Karpas-422 (cell line): ENCODE measurements at places on chromosomes 5 and 9. TPM values are rescaled to one million over a fixed set of nuclear protein-coding genes. Genes with fewer than 3 reads are reported as not detected.
A peak's percentile ranks its signal among the peaks of the same experiment; 100 is the strongest.

GRCh38 chr9:99929652-99930051 is 23.2 kb downstream of the STX17 start:
- no peak for DNase-seq
- no peaks in the 10 kb centered on the region for H3K27me3 ChIP-seq
- H3K4me1 ChIP-seq: no peaks in the 10 kb centered on the region
- H3K27ac ChIP-seq: no peak overlapping the region
- H3K36me3 ChIP-seq: peaks cover 14% of the 10 kb centered on the region

GRCh38 chr5:122507045-122507444 is 195.0 kb downstream of the SNCAIP start:
- no peak overlapping the region for H3K4me3 ChIP-seq
- no peaks in the 10 kb centered on the region for H3K4me1 ChIP-seq
- H3K27ac ChIP-seq: no peak overlapping the region
- no peaks in the 10 kb centered on the region for H3K36me3 ChIP-seq
- H3K27me3 ChIP-seq: no peaks in the 10 kb centered on the region
- no peak for DNase-seq

GRCh38 chr5:3594510-3595005 is 1.1 kb upstream of the IRX1 start:
- no peaks in the 10 kb centered on the region for H3K27me3 ChIP-seq
- no peak overlapping the region for H3K27ac ChIP-seq
- no peaks in the 10 kb centered on the region for H3K4me1 ChIP-seq
- H3K36me3 ChIP-seq: no peaks in the 10 kb centered on the region
- no peak overlapping the region for H3K4me3 ChIP-seq
- DNase-seq: no peak

GRCh38 chr5:8694545-8694944 is 825.6 kb downstream of the MTRR start:
- no peak overlapping the region for H3K27ac ChIP-seq
- H3K4me1 ChIP-seq: no peaks in the 10 kb centered on the region
- H3K4me3 ChIP-seq: no peak overlapping the region

The EIF4E1B gene
- total RNA-seq: not detected in 2 replicates

The SLC36A2 gene
- total RNA-seq: not detected in 2 replicates

GRCh38 chr9:27763831-27764230 is 190.6 kb upstream of the C9orf72 start:
- no peak for DNase-seq
- no peak overlapping the region for H3K4me3 ChIP-seq
- H3K27me3 ChIP-seq: no peaks in the 10 kb centered on the region

The HAPLN1 gene
- not detected in 2 replicates for total RNA-seq

The SLC45A2 gene
- not detected in 2 replicates for total RNA-seq

GRCh38 chr5:77333036-77333435 is 122.6 kb downstream of the PDE8B start:
- no peak for DNase-seq
- H3K36me3 ChIP-seq: no peaks in the 10 kb centered on the region
- H3K27me3 ChIP-seq: no peaks in the 10 kb centered on the region; the same call in 1 of the 2 replicates
- H3K4me3 ChIP-seq: no peak overlapping the region
- H3K4me1 ChIP-seq: no peaks in the 10 kb centered on the region
- H3K27ac ChIP-seq: no peak overlapping the region

The C9orf57 gene
- not detected in 2 replicates for total RNA-seq

The TCERG1 gene
- 72.9 and 144 TPM in 2 replicates for total RNA-seq

The IRGM gene
- total RNA-seq: 0.87 TPM in 1 of 2 replicates, not detected in the other

DNA sequence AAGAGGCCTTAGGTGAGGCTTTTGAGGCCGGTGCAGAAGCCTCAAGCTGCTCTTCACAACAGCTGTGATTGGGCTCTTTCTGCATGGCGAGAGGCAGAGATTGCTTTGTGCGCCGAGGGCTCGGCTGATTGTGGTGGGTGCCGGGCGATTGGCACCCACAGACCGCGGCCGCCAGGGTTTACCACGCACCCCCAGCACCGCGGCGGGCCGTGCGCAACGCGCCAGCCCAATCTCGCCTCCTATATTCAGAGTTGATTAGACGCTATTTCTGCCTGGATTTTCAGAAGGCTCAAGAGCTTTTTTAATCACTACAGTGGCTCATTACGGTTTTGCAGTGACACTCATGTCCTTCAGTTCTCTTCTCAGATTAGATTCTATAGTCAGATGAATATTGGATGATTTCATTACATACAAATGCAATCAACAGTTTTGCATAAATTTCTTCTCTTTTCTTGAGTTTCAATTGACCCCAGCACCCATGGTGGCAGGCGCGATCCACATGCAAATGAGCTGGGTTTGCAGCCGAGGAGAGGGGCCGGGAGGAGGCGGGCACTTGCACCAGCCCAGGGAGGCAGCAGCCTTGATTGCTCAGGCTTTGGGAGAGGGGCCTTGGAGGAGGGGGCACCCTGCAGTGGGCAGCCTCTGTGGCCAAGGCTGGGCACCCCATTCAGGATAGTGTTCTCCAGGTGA is 33.8 kb upstream of the PTGS1 start:
- peaks cover 11% of the 10 kb centered on the region for H3K4me1 ChIP-seq
- no peak overlapping the region for H3K4me3 ChIP-seq
- H3K27ac ChIP-seq: no peak overlapping the region
- no peaks in the 10 kb centered on the region for H3K36me3 ChIP-seq

DNA sequence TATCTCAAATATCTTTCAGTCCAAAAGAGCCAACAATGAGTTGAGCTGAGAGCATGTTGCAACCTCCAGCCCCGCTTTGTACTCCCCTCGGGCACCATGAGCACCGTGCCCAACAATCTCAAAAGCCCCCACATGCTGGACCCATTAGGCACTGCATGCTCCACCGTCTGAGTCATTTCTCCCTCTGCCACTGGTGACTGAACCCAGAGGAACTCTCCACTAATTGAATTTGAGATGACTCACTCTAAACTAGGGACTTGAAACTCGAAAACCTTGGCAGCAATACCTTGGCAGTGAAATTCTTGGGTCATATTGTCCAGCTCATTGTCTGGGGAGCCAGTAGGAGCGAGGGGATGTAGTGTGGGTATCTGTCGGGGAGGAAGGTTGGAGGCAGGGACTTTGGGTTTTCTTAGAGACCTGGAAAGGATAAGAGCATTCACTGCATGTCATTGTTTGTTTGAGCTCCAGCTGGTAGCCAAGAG is 49.9 kb upstream of the SLIT3 start:
- H3K27me3 ChIP-seq: no peaks in the 10 kb centered on the region
- H3K36me3 ChIP-seq: no peaks in the 10 kb centered on the region
- H3K27ac ChIP-seq: no peak overlapping the region
- H3K4me1 ChIP-seq: no peaks in the 10 kb centered on the region
- no peak for DNase-seq

DNA sequence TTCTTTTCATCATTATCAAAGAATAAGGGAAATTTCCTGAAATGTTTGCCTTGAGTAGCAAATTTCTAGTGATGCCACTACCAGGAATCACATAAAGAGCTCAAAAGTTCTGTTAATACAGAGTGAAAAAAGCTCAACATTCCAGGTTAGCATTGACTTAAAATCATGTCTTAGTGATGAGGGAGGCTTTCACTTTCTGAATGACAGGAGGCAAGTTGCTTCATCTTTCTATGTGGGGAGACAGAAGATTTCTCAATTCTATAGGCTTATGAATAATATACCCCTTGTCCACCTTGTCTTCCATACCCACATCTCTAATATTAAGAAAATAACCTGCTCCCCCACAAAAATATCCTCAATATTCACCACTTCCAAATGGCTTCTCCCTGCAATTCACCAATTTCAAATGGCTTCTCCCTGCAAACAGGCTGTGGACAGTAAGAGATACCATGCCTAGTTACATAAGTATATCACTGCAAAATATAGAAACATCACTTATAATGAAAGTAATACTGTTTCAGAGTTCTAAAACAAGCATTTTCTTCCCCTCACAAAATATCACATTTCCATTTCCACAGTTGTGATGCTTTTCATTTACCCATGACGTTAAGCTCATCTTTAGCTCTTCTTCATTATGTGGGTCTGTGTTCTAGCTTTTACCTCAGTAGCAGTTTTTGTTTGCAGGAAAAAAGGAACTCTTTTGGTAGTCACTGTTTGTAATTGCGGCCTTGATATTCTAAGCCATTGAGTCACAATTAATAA is 2.2 kb upstream of the JAK2 start:
- no peaks in the 10 kb centered on the region for H3K27me3 ChIP-seq
- no peak overlapping the region for H3K4me3 ChIP-seq
- no peak for DNase-seq
- peaks cover 28% of the 10 kb centered on the region for H3K4me1 ChIP-seq
- no peaks in the 10 kb centered on the region for H3K36me3 ChIP-seq
- H3K27ac ChIP-seq: no peak overlapping the region

The GMCL2 gene
- not detected in 2 replicates for total RNA-seq

The TNFSF15 gene
- 20.6 and 32.5 TPM in 2 replicates for total RNA-seq

GRCh38 chr9:136958473-136958872 is 6.4 kb downstream of the LCN12 start:
- H3K4me1 ChIP-seq: no peaks in the 10 kb centered on the region
- no peak overlapping the region for H3K4me3 ChIP-seq
- DNase-seq: no peak
- H3K36me3 ChIP-seq: no peaks in the 10 kb centered on the region
- no peak overlapping the region for H3K27ac ChIP-seq

- no peaks in the 10 kb centered on the region for H3K36me3 ChIP-seq
- no peak for DNase-seq
- no peak overlapping the region for H3K27ac ChIP-seq
- H3K4me1 ChIP-seq: no peaks in the 10 kb centered on the region
- H3K27me3 ChIP-seq: no peaks in the 10 kb centered on the region
Measured at GRCh38 chr5:137761566-137761965, 7.4 kb upstream of the HNRNPA0 start.

The SLCO6A1 gene
- total RNA-seq: not detected in 2 replicates

DNA sequence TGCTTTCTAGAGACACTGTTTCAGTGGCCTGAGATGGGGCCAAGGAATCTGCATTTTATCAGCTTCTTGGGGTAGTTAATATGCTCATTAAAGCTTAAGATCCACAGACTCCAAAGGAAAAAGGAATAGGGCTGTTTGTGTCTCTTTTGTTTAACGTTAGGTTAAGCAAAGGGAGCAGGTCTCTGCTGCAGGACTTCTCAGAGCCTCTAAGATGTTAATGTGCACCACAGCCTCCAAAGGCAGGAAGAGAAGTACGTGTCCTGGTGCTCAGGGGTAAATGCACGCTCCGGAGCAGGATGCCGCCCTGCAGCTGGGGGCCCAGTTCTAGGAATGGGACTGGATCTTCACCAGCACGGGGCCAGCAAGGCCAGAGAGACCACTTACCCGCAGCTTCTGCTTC is 19.6 kb downstream of the SPARC start:
- no peak for DNase-seq
- no peak overlapping the region for H3K4me3 ChIP-seq
- H3K27me3 ChIP-seq: no peaks in the 10 kb centered on the region; the same call in 1 of the 2 replicates
- H3K27ac ChIP-seq: no peak overlapping the region
- no peaks in the 10 kb centered on the region for H3K36me3 ChIP-seq
- H3K4me1 ChIP-seq: peaks cover 36% of the 10 kb centered on the region

GRCh38 chr5:60366489-60366888 is 333.5 kb downstream of the DEPDC1B start:
- no peaks in the 10 kb centered on the region for H3K27me3 ChIP-seq
- H3K27ac ChIP-seq: no peak overlapping the region
- no peaks in the 10 kb centered on the region for H3K36me3 ChIP-seq

The SLC4A9 gene
- not detected in 2 replicates for total RNA-seq

DNA sequence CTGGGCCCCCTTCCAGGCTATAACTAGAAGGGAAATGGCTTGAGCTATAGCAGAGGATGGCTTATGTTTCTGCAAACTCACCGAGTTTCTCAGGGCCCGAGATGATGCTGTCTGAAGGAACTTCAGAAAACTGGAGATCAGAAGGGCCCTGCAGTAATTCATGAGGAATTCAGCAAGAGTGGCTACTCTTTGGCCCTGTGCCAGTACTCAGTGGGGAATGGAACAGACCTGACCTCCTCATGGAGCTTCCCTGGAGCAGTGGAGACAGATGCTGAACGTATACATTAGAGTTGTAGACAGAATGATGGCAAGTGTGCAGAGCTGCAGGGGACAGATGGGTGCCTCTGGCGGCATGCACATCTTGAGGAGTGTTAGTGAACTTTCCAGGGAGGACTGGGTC is 17.3 kb upstream of the SMIM32 start:
- no peaks in the 10 kb centered on the region for H3K4me1 ChIP-seq
- DNase-seq: no peak
- no peaks in the 10 kb centered on the region for H3K27me3 ChIP-seq
- H3K27ac ChIP-seq: no peak overlapping the region
- no peak overlapping the region for H3K4me3 ChIP-seq

DNA sequence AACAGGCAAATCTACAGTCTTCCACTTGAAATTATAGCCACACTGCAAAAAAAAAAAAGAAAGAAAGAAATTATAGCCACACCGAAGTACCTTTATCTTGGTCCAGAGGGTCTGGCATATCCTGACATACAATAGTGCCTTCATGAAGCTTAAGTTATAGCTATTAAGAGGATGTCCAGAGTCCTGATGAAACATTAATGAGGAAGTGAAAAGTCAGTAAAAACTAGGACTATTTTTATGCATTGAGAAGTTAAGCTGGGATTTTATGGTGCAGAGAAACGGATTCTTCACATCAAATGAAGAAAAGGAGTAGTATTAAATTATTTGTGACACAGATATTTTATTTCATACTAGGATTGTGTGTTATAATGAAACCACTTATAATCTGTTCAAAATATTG is 123.9 kb downstream of the SV2C start:
- H3K27me3 ChIP-seq: no peaks in the 10 kb centered on the region
- H3K4me3 ChIP-seq: no peak overlapping the region
- H3K36me3 ChIP-seq: no peaks in the 10 kb centered on the region
- H3K4me1 ChIP-seq: no peaks in the 10 kb centered on the region

DNA sequence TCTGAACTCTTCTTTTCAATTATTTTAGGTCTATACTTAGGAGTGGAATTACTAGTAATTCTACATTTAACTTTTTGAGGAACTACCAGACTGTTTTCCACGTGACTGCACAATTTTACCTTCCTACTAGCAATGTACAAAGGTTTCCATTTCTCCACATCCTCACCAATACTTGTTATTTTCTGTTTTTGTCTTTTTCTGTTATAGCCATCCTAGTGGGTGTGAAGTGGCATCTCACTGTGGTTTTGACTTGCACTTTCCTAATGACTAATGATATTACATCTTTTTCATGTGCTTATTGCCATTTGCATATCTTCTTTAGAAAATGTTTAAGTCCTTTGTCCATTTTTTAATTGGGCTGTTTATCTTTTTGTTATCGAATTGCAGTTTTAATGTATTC is 136.9 kb upstream of the EGFLAM start:
- H3K27me3 ChIP-seq: no peaks in the 10 kb centered on the region
- no peak overlapping the region for H3K27ac ChIP-seq
- no peaks in the 10 kb centered on the region for H3K4me1 ChIP-seq
- no peak overlapping the region for H3K4me3 ChIP-seq

GRCh38 chr5:141363952-141364660 is at the start of gene PCDHGA5:
Gene PCDHGA5, plus strand, starts transcription at chr5:141364162. Its CDS starts 169 bp downstream, at chr5:141364331.
- H3K27me3 ChIP-seq: no peaks in the 10 kb centered on the region
- peak within 1 kb of the TSS; percentile 90 for H3K27ac ChIP-seq
- peaks cover 40% of the 10 kb centered on the region for H3K4me1 ChIP-seq
- 0 out of 2 replicates have a peak within 1 kb of the TSS, but pooled peaks have one; percentile 25 for H3K4me3 ChIP-seq

- H3K4me3 ChIP-seq: no peak overlapping the region
- no peak overlapping the region for H3K27ac ChIP-seq
- H3K27me3 ChIP-seq: no peaks in the 10 kb centered on the region
- no peak for DNase-seq
- no peaks in the 10 kb centered on the region for H3K4me1 ChIP-seq
Measured at GRCh38 chr9:7238247-7238637, 480.5 kb downstream of the KDM4C start.

The SLC1A3 gene
- not detected in 2 replicates for total RNA-seq
